ENCODE measurements at places on chromosomes 2 and 18.

DNA sequence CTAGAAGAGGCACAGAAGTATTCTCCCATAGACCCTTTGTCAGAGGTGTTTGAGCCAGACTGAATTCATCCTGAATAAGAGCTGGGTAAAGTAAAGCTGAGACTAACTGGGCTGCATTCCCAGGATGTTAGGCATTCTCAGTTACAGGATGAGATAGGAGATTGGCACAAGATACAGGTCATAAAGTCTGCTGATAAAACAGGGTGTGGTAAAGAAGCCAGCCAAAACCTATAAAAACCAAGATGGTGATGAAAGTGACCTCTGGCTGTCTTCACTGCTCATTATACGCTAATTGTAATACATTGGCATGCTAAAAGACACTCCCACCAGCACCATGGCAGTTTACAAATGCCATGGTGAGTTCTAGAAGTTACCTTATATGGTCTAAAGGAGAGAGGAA, 364.9 kb upstream of the TMEFF2 start:
- no peak for DNase-seq

- no peak for DNase-seq
Measured at GRCh38 chr2:50489092-50489491, 542.8 kb downstream of the NRXN1 start.

DNA sequence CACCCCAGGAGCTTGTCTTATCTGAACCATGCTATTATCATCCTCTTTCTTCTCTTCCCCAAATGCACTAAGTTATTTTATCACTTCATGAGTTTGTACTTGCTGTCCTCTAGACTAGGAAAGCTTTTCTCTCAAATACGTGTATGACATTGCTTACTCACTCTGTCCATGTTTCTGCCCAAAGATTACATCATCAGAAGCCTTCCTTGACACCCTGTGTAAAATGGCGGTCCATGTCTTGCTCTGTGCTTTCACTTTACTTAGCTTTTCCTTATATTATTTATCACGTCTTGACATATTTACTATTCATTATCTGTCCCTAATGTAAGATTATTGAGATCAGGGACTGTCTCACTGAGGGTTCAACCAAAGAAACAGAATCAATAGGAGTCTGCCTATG, 196.1 kb upstream of the ZEB2 start:
- no peak for DNase-seq

- no peak for DNase-seq
Measured at GRCh38 chr2:8595811-8596600, 85.8 kb upstream of the ID2 start.

DNA sequence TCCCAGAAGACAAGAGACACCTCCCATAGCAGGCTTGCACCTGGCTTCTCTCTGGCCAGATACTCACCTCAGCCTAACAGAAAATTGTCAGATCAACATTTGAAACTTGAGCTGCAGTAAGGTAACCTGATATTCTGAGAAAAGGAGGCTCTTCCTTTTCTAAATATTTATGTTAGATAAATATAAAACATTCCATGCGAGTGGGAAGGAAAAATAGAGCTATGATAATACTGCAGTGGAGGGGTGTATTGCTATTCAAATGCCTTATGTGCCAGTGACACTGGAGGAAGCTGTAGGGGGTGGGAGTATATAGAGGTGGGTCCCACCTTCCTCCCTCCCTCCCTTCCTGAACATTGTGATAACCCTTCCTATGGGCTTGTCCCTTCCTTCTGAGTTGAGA, 515.5 kb upstream of the CHAC2 start:
- no peak for DNase-seq
